Left renal pelvis (tissue), 4 donors: ENCODE measurements at places on chromosomes 7 and 10. TPM values are rescaled to one million over a fixed set of nuclear protein-coding genes. Genes with fewer than 3 reads are reported as not detected.

The SLC16A12 gene
- polyA plus RNA-seq = 1.8 TPM

The GPR26 gene
- not detected for polyA plus RNA-seq

The CYP3A5 gene
- polyA plus RNA-seq = 3.0 TPM

The NPY gene
- 0.30 TPM for polyA plus RNA-seq

The SPDYE2 gene
- polyA plus RNA-seq = 5.9 TPM

The ADAM22 gene
- polyA plus RNA-seq = 13.1 TPM

The FBH1 gene
- polyA plus RNA-seq = 59.9 TPM

The RNF32 gene
- polyA plus RNA-seq = 3.7 TPM

The PARD3 gene
- 75.4 TPM for polyA plus RNA-seq

The C10orf67 gene
- 2.3 TPM for polyA plus RNA-seq

The PAX4 gene
- polyA plus RNA-seq = not detected

The KIF11 gene
- 35.4 TPM for polyA plus RNA-seq

The RPP38 gene
- polyA plus RNA-seq = 28.0 TPM

The ANKRD7 gene
- 0.44 TPM for polyA plus RNA-seq

The SYT15 gene
- 8.3 TPM for polyA plus RNA-seq

The CNTNAP2 gene
- 30.3 TPM for polyA plus RNA-seq

The SPDYE3 gene
- 5.0 TPM for polyA plus RNA-seq

The COL26A1 gene
- polyA plus RNA-seq = 22.4 TPM

The CYP2C9 gene
- 2.9 TPM for polyA plus RNA-seq

The TRIL gene
- 58.0 TPM for polyA plus RNA-seq

The STOX1 gene
- 14.7 TPM for polyA plus RNA-seq

The PAOX gene
- polyA plus RNA-seq = 4.4 TPM

The C10orf71 gene
- 0.13 TPM for polyA plus RNA-seq

The NEUROD6 gene
- polyA plus RNA-seq = not detected

The EBF3 gene
- polyA plus RNA-seq = 3.2 TPM

The OR2A42 gene
- 2.0 TPM for polyA plus RNA-seq

The PAX2 gene
- polyA plus RNA-seq = 181 TPM

The AQP1 gene
- polyA plus RNA-seq = 120 TPM

The MYO3A gene
- polyA plus RNA-seq = 10.0 TPM

The HYAL4 gene
- not detected for polyA plus RNA-seq

The CREB5 gene
- 9.2 TPM for polyA plus RNA-seq

The ENTPD1 gene
- 23.3 TPM for polyA plus RNA-seq

The PPP2R2D gene
- 38.5 TPM for polyA plus RNA-seq

The ADRB1 gene
- polyA plus RNA-seq = 0.13 TPM

The CCDC172 gene
- not detected for polyA plus RNA-seq

The NOBOX gene
- polyA plus RNA-seq = not detected

The LIPA gene
- 48.1 TPM for polyA plus RNA-seq

The MKI67 gene
- 51.6 TPM for polyA plus RNA-seq

The GOLGA7B gene
- 0.95 TPM for polyA plus RNA-seq

The ACSL5 gene
- polyA plus RNA-seq = 4.7 TPM

The HMX3 gene
- polyA plus RNA-seq = not detected

The KCNIP2 gene
- polyA plus RNA-seq = 7.9 TPM

The RET gene
- 23.8 TPM for polyA plus RNA-seq

The PNLIPRP3 gene
- polyA plus RNA-seq = not detected
